ENCODE measurements at places on chromosomes 3 and 15.
A peak's percentile ranks its signal among the peaks of the same experiment; 100 is the strongest.

GRCh38 chr15:41568350-41569017, 9.5 kb downstream of the TYRO3 start:
- peak; percentile 70 for DNase-seq

- DNase-seq = no peak
Measured at GRCh38 chr3:88093266-88093665, 34.2 kb downstream of the ZNF654 start.

GRCh38 chr15:56383010-56383409, 17.8 kb downstream of the TEX9 start:
- DNase-seq = no peak

DNA sequence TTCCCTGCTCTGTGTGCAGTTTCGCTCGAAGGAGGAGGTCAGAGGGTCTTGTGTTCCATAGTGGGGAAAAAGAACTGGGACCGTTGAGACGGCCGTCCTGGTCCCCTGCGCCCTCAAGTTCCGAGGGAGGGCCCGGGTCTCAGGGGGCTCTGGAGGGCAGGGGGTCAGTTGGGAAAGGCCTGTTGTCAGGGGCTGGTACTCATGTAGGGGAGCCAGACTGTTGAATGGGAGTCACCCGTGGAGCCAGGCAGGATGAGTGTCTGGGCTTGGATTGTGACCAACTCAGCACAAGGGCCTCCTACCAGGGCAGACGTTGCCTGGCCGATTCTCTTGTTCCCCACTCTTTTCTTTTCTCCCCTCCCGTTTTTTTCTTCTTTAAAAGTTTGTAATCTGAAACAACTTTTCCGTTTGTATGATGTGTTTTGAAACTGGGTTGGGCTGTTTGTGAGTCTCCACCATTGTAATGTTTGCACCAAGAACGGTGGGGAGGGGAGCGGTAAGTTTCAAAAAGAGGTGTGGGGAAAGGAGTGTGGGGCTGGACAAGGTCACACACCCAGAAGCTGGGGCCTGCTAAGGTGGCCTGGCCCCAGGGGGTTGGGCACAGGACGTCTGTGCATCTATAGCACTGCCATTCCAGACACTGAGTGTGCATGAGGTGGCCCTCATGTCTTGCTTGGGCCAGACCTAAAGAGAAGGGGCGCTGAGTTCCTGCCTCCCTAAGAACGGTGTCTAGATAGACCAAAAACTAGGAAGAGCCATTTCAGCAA, 1.1 kb downstream of the CMTM7 start:
- DNase-seq = peak; percentile 75

DNA sequence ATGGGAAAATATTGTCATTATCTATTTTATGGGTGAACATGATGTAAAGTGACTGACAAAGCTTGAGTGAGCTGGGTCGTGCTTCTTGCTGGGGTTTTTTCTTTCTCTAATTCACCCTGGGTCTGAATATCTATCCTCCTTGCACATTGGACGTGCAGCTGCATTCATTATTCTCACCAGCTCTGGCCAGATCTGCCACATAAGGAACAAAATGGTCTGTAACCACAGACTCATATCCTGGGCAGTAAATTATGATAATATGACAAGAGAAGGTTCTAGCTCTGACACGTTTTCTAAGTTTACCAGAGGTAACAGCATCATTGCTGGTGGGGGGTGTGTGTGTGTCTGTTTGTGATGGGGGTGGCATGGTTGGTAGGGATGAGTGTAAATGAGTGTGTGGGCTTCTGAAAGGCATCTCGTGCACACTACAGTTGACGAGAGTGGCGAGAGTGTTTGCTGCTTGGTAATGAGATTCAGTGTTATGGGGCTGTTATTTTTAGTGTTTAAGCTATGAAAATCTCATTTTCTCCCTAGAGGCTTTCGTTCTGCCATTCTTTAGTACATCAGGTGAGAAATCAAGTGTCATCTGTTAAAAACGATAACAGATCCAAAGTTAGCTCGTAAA, 418.4 kb downstream of the PDCD6IP start:
- DNase-seq = no peak

- no peak for DNase-seq
Measured at GRCh38 chr3:194711913-194712312, 26.2 kb downstream of the FAM43A start.

All from sciatic nerve (tissue), 2 donors.